ENCODE measurements at places on chromosomes 2 and 18.

DNA sequence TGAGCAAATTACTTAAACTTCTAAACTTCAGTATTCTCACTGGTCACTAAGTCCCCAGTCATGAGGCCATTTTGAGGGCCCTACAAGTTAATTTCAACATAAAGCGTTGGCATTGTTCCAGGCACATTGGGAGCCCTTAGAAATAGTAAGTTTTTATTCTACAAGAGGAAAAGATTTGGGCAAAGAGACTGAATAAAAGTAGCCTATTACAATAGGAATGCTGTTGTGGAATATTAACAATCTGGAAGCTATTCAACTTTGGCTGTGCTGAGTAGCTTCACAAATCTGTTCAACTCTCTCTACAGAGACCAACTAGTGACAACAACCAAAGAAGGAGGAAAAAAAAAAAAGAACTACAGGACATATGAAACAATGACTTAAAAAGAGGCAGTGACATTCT, 1287.5 kb upstream of the NXPH2 start:
- no peak for DNase-seq

GRCh38 chr2:101771227-101771902, 73.9 kb downstream of the MAP4K4 start:
- no peak for DNase-seq

GRCh38 chr18:75083131-75083530, 125.8 kb downstream of the PTGR3 start:
- DNase-seq = peak; percentile 38

GRCh38 chr2:142134911-142135310, 4.1 kb upstream of the LRP1B start:
- DNase-seq = no peak

- DNase-seq = no peak
Observed at GRCh38 chr2:37489536-37489935, 145.1 kb downstream of the QPCT start.

DNA sequence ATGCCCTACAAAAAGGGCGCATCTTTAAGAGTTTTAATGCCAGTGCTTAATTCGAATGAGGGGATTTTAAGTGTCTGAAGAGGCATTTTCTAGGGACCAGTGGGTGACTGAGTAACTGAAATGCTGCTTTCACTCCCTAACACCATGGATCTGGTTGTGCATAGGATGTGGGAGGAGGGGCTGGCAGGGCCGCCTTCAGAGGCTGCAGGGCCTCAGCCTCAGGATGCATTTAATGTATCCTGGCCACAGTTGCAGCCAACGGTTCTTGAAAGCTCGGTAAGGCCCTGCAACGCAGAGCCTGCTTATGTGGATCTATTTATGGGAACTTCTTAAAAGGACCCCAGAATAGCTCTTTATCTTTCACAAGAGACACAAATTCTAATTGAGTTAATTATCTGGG, 25.8 kb upstream of the IL18RAP start:
- no peak for DNase-seq

- DNase-seq = no peak
Observed at GRCh38 chr2:183998041-183998796, 600.1 kb upstream of the ZNF804A start.

DNA sequence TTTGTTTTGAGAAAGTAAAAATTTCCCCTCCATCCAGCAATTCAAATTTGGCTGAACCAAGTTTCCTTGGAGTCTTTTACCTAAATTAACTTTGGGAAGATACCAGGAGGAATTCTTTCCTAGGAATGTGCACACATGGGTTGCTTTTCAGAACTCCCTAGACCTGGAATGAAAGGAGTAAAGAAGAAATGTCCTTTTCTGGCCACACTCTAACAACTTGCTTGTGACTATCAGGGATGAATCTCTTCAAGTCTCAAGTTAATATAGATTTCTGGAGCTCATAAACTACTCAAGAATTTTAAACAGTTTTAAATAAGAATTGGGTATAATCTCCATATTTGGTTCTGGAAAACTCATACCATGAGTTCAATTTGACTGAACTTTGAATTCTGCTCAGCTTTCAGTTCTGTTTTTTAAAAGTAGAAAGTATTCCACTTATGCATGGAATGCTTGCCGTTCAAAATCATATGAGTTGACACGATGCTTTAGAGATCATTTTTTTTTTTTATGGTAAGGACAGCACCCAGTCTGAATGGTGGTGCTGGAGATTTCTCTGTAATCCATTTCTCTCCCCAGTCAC, 7.7 kb downstream of the RASGRP3 start:
- DNase-seq = no peak

DNA sequence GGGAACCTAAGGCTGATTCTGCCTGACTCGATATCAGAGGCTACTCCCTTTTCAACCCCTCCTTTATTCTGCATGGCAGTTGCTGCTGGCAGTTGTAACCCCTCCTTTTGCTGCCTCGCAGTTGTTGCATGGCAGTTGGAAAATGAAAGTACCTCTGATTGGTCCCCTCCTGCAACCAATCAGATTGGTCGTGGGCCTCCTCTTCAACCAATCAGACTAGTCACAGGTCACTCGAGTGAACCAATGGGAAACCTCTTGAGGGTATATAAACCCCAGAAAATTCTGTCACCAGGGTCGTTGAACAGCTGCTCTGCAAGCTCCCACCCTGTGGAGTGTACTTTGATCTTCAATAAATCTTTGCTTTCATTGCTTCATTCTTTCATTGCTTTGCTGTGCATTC, 294.3 kb upstream of the SLC8A1 start:
- no peak for DNase-seq

DNA sequence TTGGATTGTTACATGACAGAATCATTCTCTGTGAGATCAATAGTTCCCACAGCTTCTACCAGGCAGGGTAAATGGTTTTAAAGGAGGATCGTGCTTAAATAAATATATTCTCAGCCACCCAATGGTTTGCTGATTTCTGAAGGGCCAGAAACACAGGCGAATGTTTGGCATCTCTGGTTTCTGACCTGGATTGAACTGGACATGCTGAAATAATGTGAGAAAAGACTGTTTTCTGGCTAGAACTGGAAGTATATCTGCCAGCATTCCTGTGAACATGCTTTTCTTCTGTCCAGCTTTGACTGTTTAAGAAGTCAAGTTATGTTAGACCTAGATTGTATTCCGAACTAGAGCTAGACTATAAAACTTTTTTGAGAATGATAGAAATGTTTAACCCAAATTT, 77.1 kb upstream of the COL3A1 start:
- no peak for DNase-seq

DNA sequence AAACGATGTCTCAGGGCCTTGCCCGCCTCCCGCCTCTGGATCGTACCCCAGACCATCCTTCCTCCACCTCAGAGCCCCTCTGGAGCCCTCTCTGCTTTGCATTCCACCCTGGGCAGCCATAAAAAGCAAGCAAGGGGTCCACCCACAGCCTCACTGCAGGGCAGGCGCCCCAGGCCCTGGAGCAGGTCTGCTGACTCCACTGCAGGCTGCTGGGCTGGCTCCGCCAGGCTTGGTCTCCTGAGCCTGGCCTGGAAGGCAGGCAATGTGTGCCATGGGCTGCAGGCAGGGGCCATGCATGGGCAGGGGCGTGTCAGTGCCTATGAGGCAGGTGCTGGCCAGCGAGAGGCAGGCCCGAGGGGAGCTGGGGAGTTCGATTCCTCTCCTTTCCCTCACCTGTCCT, 186.0 kb downstream of the ANKRD30B start:
- DNase-seq = peak; percentile 62

- no peak for DNase-seq
Observed at GRCh38 chr18:45127405-45127804, 446.7 kb downstream of the SETBP1 start.

DNA sequence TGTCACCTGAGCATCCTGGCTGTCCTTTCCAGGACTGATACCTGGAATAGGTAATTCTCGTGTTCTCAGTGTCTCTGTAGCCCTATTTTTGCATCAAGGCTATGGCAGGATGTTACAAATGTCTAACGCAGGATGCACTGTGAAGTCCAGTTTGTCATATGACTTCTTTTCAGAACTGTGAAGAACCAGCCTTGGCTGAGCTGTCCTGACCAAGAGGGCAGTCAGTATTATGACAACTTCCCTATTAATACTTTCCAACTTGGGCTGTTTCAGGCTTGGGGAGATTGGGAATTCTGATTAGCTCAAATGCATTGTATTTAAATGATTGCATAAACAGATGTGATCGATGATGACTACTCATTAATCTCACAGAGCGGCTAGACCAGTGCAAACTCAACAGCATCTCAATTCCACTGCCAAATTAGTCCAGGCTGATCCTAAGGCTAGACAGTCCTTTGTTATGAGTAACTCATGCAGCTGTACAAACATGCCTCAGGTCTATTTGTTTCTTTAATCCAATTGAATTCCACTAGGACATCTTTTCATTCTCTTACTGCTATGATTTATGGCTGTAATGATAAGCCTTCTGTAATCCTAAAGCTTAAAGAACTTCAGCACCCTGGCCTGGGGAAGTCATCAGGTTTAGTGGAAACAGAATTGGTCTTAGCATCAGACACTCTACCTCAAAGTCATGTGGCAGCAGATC, 331.6 kb downstream of the KCNS3 start:
- DNase-seq = no peak

DNA sequence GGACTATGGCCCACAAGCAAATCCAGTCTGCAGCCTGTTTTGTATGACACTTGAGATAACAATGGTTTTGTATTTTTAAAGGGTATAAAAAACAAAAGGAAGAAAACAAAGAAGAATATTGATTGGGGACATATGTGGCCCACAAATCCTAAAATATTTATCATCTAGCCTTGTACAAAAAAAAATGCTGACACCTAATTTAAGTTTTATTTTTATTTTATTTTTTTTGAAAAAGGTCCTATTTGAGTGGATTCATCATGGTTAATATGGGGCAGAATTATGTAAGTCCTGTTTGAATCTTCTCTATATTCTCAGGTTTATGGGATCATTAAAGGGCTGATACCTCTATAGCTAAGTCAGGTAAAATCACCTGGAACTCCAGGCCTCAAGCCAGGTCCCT, 525.7 kb downstream of the LRP1B start:
- no peak for DNase-seq

- DNase-seq = no peak
Observed at GRCh38 chr2:110931648-110932047, 189.1 kb upstream of the BCL2L11 start.

DNA sequence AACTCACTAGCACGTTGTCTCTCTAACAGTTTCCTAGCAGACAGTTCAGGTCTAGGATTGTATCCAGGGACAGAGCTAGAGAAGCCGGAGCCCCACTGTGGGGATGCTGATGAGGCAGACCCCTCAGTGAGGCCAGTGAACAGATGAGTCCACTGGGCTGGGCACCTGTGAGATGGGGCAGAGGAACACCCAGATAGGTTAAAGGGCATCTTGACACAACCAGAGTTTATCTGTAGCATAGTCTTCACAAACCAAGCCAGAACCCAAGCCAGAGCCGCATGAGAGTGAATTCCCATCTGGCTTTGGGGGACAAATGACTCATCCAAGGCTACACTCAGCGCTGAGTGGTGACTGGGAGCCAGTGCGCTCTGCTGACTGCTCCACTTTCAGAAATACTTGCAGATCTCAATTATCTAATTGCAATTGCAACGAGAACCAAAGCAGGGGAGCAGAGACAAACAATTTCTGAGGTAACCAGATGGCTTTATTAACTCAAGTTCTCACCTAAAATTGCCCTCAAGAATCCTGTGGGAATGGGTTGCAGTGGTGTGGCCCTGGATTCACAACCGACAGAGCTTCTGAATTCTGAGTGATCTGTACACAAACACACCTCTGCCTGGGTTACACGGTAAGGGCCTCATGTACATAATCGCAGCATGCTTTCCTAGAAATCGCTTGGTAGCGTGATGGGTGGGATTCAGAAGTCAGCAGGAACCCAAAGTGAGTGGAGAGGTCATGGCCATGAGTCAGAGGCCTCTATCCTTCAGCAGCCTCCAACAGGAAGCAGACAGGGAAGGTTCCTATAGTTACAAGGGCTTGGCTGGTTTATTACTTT, 48.7 kb upstream of the MSH2 start:
- no peak for DNase-seq

DNA sequence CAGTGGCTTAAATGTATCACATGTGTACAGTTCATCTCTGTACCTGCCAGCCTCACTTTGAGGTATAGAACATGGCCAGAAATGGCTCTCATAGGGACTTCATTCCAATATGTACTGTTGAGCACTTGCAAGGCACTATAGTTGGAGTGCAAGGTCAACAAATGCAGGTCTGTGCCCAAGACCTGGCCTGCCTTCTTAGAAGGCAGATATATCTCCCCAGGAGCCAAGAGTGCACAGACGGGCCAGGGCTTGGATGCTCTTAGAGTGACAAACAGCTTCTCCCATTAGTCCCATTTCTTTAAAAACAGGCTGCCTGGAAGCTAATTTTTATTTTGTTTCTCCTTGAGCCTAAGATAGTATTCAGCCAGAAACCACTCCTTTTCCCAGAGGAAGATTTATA, 7.3 kb downstream of the TEX261 start:
- peak; percentile 26 for DNase-seq

DNA sequence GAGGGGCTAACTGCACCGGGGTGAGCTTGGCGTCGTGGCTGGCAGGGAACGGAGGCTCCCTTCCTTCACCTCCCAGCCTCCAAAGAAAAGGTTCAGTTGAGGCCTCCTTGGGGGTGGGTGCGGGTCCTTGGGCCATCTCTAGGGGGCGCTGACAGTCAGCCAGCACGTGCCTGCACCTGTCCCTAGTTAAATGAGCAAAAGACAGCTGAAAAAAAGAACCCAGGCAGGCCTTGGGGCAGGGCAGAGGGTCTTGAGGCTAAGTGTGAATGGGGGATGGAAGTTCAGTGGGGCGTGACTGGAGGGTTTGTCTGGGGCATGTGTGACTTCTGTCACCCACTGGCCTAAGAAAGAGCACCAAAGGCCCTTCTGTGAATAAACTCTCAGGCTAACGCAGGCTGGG, 56.4 kb downstream of the ZFP36L2 start:
- no peak for DNase-seq

Data from coronary artery (tissue), 2 donors.